ENCODE measurements at places on chromosomes 1 and 21.

GRCh38 chr1:232978091-232978634 is 27.8 kb downstream of the NTPCR start:
- no peak for DNase-seq

GRCh38 chr1:209815931-209816341 is 10.0 kb upstream of the IRF6 start:
- DNase-seq: no peak

GRCh38 chr1:225720937-225721336 is 56.7 kb upstream of the SRP9 start:
- DNase-seq: no peak

- no peak for DNase-seq
These were observed 312.5 kb upstream of the ZRANB2 start for GRCh38 chr1:71393301-71393700.

- no peak for DNase-seq
These were observed 402 bp downstream of the C21orf58 start for GRCh38 chr21:46323227-46323709.

All from GM12892 (cell line).